DMS153 (cell line): ENCODE measurements at places on chromosomes 16 and 17.

DNA sequence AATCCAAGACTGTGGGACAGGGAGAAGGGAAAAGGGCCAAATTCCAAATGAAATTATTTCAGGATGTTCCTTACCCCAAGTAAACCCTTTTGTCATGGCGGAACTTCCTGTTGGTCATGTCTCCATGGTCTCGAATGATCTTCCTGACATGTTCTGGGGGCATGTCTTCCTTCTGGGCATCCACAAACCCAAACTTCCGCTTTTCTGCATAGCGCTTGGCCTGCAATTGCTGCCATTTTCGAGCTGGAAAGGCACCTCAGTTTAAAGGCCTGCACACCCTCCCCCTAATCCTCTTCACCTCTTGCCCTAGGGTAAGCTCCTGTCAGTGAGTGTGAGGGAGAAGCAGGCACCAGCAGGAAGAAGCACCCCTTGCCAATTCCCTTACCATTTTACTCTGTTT, 1.2 kb downstream of the PRPF8 start:
- DNase-seq = no peak

DNA sequence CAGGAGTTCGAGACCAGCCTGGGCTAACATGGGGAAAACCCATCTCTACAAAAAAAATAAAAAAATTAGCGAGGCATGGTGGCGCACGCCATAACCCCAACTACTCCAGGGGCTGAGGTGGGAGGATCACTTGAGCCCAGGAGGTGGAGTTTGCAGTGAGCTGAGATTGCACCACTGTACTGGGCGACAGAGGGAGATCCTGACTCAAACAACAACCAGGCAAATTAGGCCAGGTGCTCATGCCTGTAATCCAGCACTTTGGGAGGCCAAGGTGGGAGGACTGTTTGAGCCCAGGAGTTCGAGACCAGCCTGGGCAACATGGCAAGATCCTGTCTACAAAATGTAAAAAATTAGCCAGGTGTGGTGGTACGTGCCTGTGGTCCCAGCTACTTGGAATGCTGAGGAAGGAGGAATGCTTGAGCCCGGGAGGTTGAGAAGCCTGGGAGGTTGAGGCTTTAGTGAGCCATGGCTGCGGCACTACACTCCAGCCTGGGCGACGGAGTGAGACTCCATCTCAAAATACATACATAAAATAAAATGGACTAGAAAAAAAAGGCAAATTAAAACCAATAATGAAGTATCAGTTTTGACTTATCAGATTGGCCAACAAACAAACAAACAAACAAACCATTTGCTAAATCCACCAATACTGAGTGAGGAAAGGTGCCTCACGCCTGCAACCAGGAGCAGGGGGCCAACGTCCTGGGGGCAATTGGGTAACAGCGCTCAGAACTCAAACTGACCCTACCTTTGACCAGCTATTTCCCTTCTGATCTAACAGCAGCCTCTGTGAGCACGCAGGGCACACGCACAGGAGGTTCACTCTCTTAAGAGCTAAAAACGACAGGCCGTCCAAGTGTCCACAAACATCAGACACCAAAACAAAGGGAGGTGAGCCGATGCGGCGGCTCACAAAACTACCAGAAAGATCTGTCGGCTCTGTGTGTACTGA, 19.4 kb upstream of the FASN start:
- no peak for DNase-seq

- DNase-seq = no peak
Observed at GRCh38 chr17:28926786-28927185, 23.9 kb upstream of the DHRS13 start.

- no peak for DNase-seq
Observed at GRCh38 chr17:37708008-37708615, 36.7 kb downstream of the HNF1B start.

DNA sequence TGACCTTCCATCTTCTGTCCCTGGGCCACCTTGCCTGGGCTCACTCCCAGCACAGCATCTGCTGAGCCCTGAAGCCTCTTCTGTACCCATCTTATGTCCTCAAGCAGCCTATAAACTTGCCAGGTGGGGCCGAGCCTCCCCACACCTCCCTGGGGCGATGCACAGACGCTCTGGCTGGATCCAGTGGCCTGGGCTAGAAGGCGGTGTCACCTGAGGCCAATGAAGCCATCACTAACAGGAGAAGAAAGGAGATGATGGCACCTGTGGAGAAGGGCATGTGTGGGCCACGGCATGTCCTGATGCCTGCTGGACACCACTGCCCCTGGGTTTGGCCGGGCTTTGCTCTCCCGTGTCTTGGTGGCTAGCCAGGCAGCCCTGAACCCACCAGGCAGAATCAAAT, 45.5 kb downstream of the PEMT start:
- no peak for DNase-seq

DNA sequence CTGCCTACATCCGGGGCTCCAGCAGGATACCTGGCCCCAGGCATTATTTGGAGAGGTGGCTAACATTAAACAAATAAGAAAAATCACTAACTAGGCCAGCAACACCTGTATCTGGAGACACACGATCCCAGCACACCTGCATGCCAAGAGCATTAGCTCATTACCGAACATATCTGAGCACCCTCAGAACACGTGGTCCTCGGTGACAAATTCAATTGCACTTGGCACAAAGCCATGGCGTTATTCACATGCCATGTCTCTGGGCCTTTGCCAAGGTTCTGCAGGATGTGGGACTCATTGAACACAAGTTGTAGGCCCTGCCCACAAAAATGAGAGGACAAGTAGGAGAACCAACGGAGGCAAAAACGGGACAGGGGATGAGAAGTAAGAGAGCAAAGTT, 552.3 kb downstream of the TOX3 start:
- peak; percentile 90 for DNase-seq

DNA sequence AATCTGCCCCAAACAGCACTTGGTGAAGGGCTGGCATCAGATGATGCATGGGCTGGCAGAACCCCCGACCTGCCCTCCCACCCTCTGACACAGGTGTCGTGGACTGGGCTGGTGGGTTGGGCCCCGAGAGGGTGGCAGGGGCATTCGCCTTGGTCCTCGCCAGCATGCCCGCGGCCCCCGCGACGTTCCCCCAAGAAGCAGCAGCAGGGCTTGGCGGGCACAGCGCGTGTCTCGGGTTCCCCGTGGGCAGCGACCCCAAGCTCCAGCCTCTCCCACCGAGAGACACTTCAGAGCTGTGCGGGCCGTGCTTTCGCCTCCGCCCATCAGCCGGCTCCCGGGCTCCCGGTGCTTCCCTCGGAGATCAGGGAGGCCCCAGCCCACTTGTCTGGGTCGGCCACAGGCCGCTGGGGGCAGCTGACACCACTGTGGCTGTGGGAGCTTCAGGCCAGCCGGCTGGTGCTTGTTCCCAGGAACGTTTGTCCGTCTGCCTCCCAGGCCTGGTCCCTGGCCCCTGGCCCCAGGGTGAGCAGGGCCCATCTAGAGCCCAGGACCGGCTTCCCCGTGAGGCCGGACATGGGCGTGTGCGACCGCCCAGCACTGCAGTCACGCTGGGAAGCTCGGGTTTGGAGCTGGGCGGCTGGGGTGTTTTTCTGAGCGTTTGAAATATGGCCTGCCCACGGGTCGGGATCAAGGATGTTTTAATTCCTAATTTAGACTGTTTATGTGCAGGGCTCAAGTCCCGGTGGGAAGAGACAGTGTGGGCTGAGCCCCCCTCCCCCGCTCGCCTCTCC, 16.6 kb downstream of the CACNA1H start:
- DNase-seq = no peak

DNA sequence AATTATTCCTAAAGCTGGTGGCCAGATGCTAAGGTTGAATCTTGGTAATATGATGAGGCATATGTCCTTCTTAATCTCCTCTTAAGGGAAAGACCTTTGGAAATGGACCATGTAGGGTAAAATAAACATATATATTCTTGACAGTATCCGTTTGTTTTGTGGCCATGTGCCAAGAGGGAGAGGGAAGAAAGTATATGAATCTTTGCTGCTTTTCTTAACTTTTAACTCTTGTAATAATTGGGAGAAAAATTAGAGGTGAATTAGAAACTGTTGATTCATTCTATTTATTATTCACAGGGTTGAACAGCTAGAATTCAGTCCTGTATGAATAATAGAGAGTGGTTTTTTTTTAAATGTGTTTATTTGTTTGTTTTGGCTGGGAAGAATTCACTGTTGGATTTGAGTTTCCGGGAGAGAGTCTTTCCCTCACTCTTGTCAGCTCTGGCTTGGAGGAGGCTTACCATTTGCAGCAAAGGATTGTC, 31.6 kb downstream of the AATF start:
- DNase-seq = no peak

GRCh38 chr16:58063377-58064076, 38.0 kb downstream of the MMP15 start:
- no peak for DNase-seq

- no peak for DNase-seq
Observed at GRCh38 chr16:12393239-12393638, 410.4 kb downstream of the CPPED1 start.

GRCh38 chr17:49041527-49041926, 44.3 kb downstream of the IGF2BP1 start:
- DNase-seq = no peak

DNA sequence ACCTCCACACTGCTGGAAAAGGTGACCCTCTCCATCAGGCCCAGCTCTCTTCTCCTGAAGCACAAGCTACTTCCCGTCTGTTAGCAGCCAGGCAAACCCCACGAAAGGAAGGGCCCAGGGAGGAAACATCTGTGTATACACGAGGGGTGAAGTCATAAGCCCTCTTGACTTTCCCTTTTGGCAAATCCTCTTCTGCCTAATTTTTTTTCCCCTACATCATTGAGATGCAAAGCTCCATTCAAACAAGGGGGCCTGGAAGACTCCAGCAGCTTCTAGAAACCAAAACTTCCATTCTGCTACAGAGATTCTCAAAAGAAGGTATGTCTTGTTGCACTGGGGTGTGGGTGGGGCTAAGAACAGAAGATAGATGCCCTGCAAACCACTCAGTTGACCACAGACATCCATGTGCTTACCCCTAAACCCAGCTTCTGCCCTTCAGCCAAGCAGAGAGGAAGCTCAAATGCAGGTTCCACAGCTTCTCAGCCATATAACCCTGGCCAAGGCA, 145.6 kb upstream of the RCVRN start:
- no peak for DNase-seq

DNA sequence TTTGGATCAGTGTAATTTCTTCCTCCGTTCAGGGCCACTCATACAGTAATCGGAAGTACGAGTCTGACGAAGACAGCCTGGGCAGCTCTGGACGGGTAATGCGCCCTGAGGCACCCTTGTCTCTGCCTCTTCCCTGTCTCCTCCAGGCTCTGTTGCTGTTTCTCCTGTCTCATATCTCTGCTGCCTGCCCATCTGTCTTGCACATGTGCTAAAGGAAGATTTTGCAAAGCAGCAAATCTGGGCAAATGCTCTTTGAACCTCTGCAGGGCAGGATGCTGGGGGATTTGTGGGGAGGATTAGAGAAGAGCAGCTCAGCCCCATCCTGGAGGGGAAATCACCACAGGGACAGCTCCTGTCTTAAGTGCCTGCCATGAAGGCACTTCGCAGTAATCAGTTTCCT, 32.4 kb upstream of the POLR3E start:
- DNase-seq = no peak

DNA sequence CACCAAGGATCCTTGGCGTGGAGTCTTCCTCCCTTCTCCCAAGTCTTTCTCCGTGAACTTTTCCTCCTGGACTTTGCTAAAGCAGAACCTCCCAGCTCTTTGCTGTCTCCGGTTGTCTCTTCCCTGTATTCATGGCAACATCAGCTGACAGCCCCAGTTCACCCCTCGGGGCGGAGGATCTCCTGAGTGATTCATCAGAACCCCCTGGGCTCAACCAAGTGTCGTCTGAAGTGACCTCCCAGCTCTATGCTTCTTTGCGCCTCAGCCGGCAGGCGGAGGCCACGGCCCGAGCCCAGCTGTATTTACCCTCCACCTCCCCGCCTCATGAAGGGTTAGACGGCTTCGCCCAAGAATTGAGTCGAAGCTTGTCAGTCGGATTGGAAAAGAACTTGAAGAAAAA, 943 bp downstream of the CNTROB start:
- DNase-seq = no peak

DNA sequence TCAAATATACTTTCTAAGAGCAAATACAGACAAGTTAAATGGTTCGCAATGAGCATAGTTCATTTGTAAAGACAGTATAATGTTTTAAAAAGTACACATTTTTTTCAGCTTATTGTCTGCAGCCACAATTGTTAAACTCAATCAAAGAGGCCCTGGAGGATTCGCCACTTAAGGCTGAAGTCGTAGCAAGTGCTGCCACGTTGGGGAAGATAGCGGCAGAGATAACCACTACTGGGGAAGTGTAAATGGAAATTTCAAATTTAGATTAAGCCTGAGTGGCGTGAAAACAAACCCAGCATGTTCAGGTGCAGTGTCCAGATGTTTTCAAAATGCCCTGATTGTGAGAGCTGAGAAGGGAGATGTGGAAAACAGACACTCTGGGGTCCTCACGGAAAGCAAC, 8.4 kb downstream of the PMP22 start:
- DNase-seq = no peak

DNA sequence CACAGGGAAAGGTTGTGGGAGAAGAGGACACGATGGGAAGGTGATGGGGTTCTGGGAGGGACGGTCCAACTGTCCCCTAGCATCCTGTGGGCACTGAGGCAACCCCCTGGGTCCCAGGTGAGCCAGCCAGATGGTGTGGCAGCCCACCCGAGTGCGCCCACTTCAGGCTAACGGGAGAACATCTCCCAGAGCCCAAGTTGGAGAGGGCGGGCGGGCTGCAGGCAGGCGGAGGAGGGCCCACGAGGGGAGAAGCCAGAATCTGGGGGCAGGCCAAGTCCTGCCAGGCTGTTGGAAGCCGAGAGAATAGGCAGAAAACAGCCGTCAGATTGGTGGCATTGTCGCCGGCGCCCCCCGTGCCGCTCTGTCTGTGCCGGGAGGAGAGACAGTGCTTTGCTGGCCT, 13.8 kb upstream of the ABCC3 start:
- DNase-seq = no peak

DNA sequence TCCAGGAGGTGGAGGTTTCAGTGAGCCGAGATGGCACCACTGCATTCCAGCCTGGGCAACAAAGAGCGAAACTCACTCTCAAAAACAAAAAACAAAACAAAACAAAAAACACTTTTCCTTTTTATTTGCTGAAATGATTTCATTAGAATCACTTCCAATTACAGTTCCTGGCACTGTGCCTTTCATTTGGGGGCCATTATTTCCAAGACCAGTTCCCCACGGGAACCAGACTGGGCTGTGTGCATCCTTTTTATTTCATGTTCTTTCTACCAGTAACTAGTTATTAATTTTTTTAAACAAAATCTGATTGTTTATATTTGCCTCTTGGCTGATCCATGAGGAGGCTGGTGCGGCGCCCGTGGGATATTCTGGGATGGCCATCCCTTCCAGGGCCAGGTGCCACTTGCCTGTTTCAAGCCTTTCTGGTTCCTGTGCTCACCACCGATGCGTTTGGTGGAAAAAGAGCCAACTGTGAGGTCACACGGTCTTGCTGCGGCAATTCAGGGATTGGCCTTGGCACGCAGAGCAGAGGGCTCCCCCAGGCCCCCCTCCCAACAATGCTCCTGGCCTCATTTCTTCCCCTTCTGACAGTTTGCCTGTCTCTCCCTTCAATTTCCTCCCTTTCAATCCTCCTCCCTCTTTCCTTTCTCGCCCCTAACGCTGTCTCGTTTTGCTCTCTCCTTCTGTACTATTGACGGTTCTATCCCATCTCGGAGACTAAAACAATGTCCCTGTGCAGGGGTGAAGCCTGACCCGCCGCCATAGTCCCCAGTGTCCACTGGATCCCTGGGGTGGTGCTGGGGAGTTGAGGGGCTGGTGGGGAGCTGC, 13.4 kb downstream of the UBALD1 start:
- DNase-seq = no peak
